Stimulated activated CD4-positive, alpha-beta T cell treated with anti-CD3 and anti-CD28 coated beads, TNF-alpha, amount 100 ng/mL, for 48 hours (primary cell): ENCODE measurements at places on chromosomes 5 and 9.

DNA sequence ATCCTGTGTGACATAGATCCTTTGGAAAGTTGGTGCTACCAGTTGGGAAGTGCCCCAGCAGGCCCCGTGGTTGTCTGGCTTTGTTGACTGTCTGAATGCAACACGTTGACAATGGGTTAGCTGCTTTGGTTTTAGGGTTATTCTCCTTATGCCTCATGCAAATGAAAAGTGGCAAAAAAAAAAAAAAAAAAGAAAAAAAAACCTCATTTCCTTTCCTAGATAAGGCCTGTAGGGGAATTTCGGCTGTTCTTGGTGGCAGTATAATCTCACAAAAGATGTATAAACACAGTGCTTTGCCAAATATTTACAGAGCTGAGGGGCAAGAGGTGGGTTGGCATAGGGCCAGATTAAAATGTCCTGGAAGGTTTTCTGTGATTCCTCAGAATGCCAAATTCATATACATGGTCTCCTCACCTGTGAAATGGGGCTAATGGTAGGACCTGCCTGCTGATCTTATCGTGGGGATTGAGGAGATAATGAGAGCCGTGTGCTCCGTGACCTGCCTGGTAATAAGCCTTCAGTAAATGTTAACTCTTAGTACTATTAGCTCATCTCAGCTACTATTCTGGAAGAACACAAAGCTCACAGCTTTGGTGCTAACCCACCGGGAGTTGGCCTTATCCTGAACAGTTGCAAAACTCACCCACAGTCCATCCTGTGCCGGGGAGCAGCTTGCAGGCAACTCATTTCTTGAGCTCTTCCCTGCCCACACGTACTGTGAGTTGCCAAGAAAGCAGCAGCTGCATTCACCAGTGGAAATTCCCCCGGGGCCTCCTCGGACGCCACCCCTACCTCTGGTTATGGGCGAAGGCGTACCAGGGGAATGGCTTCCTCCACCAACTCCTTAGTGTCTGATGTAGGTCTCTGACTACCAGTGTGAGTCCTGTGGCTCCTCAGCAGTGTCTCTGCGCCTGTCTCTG, 220.3 kb downstream of the NR3C1 start:
- peak; percentile 47 for DNase-seq

- no peak for DNase-seq
Observed at GRCh38 chr5:103298117-103298516, 39.6 kb downstream of the MACIR start.

DNA sequence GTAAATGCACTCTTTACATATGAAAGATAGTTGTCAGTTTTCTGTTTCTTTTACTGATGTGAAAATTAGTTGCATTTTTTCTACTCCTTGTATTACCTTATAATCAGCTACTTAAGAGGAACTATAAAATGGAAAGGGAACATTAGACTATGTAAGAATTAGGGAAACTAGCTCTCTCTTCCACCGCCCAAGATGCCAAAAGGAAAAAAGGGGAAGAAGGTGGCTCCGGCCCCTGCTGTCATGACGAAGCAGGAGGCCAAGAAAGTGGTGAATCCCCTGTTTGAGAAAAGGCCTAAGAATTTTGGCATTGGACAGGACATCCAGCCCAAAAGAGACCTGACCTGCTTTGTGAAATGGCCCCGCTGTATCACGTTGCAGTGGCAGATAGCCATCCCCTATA, 15.2 kb upstream of the HOMER1 start:
- DNase-seq: no peak

- no peak for DNase-seq
Observed at GRCh38 chr5:122129306-122129705, at the start of gene ZNF474. TSS of gene ZNF474 (plus strand) at chr5:122129546. CDS start at chr5:122151991, 22,445 bp downstream.

GRCh38 chr5:138018849-138019248, 14.0 kb downstream of the FAM13B start:
- no peak for DNase-seq

- DNase-seq: no peak
Observed at GRCh38 chr5:141175933-141176332, 1.7 kb upstream of the PCDHB8 start.

DNA sequence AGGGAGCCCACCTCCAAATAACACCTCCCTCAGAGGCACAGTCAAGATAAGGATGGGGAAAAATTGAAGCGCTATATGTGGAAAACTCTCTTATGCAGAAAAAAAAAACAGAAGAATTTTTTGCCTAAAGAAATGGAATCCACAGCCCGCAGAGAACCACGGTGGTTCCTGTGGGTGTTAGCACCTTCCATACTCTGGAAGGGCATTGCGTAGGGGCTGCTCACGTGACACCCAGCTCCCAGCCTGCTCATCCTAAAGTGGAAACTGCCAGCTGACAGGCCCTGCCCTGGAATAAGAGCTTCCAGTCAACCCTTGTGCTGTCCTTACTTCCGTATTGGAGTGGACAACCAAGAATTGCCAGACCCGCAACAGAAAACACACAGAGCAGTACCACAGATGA, 142.5 kb downstream of the FSTL4 start:
- DNase-seq: no peak

GRCh38 chr5:139812836-139813805, 17.5 kb downstream of the PSD2 start:
- DNase-seq: no peak

DNA sequence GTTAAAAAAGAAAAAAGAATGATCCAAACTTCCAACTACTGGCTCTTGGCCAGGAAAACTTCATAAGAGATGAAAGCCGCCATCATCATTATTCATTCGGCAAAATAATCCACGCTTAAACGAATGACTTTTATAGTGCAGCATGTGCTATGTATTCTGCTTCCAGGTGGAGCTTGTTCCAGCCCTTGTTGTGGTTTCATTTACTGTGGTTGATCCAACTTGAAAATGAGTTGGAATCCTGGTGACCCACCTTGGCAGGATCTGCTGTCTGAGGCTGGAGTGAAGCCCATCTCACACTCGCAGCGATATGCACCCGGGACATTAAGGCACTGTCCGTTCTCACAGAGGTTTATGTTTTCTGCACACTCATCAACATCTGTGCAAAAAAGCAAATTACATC, 209.6 kb downstream of the FBN2 start:
- no peak for DNase-seq

DNA sequence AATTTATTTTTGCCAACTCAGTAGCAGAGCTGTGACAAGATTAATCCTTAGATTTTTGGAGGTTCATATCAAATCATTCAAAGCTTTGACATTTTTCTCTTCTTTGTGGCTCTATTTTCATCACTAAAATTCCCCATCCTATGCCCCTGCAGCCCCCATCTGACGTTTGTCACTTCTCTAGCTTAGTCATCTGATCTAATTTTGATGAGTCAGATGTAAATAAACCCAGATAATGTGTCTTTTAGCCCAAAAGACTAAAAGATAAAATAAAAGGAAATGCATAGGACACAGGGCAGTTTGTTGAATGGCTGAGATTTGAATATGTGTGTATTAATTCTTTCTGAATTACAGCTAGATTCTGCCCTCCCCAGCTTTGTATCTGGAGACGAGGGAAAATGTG, 897 bp upstream of the HSPB3 start:
- DNase-seq: no peak

DNA sequence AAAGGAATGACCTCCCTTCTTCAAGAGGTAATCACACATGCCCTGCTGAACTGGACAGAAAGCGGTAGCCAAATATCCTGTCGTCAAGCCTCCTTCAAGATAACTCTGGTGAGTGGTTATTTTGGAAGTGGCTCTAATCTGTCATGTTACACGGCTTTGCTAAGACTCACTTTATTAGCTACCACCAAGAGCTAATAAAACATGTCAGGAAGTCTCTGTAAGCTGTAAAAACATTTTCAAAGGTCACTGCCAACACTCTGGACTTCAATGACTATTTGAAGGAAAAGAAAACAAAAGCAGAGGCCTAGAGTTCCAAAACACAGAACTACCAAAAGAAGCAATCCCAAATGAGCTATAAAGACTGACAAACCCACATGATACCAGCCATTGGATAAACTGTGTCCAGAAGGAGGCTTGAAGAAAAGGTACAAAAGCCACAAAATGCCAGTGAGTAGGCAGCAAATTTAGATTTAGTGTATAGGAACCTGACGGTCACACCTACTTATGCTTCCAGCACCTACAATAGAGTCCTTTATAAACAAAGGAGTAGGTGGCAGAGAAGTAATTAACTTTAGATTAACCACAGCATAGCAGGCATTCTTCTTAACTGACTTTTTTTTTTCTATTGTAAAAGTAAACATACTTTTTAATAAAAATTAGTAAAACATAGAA, 97.3 kb upstream of the EQTN start:
- no peak for DNase-seq

DNA sequence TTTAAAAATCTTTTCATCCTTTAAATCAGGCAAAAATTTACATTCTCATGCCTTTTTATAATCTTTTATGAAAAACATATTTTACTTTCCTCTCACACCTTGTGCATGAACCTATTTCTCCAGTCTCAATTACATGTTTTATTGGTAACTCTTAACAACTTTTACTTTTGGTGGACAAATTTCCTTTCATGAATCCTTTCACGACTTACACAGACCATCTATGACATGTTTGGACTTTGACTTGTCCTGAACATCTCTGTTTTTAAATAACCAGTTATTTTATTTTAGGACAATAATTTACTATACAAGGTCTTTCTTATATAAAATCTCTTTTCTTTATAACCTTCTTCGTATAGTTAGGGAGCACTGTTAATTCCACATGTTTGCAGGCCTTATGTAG, 26.5 kb upstream of the MTMR12 start:
- DNase-seq: no peak

GRCh38 chr9:107638521-107639310, 149.1 kb upstream of the KLF4 start:
- DNase-seq: no peak

DNA sequence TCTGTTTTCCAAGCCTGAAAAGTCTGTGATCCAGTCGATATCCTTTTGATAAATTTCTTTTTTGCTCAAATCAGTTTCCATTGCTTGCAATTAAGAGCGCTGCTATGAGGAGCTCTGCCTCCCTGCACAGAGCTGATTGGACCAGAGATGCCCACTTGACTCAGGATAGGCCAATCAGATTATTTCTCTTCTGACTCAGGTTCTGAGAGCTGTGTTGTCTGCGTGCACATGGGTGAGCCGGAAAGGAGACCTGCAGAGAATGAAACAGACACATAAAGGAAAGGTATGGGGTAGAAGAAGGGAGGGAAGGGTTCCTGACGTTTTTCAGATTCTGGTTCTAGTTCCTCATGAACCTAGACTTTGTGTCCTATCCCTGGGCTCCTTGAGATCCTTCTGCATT, 15.8 kb upstream of the FABP6 start:
- no peak for DNase-seq

- no peak for DNase-seq
Observed at GRCh38 chr5:1643651-1644392, 120.1 kb upstream of the LPCAT1 start.

GRCh38 chr9:34457266-34458012, 931 bp downstream of the FAM219A start:
- no peak for DNase-seq

- DNase-seq: no peak
Observed at GRCh38 chr9:13865869-13866268, 448.1 kb downstream of the NFIB start.
